ENCODE measurements at places on chromosomes 13 and 19.

- no peak for DNase-seq
- H3K27me3 ChIP-seq = no peaks in the 10 kb centered on the region
- H3K4me3 ChIP-seq = no peak overlapping the region
- H3K4me1 ChIP-seq = no peaks in the 10 kb centered on the region
- no peaks in the 10 kb centered on the region for H3K36me3 ChIP-seq
Measured at GRCh38 chr13:64471916-64472315, 2758.2 kb downstream of the PCDH9 start.

DNA sequence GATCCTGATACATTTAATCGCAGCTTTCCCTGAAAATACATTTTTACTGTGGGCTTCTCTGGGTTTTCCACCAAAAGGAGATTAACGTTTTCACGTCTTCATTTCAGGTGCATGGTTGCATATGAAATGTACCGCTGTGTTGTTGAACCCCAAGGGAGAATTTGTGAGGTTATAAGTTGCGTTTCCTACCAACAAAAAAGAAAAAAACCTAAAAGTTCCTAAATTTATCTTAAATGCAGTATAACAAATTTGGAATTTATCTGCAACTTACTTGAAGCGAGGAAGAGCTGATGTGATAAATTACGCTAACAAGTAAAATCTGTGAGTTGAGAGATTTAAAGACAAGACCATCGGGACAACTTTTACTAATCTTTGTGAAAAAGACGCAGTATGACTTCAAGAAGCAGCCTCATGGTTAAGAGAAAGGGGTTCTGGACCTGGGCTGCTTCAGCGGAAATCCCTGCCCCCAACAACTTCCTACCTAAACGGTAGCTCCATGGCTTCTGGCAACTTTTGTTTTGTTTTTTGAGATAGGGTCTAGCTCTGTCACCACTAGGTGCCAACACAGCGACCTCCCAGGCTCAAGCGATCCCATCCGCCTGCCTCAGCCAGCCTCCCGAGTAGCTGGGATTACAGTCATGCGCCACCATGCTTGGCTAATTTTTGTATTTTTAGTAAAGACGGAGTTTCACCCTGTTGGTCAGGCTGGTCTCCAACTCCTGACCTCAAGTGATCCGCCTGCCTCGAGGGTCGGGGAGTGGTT is 958 bp upstream of the OBI1 start:
- peak; percentile 20 for DNase-seq
- H3K27ac ChIP-seq = peak overlapping the region; percentile 75
- H3K36me3 ChIP-seq = no peaks in the 10 kb centered on the region
- H3K27me3 ChIP-seq = no peaks in the 10 kb centered on the region
- H3K4me1 ChIP-seq = peaks cover 5% of the 10 kb centered on the region

DNA sequence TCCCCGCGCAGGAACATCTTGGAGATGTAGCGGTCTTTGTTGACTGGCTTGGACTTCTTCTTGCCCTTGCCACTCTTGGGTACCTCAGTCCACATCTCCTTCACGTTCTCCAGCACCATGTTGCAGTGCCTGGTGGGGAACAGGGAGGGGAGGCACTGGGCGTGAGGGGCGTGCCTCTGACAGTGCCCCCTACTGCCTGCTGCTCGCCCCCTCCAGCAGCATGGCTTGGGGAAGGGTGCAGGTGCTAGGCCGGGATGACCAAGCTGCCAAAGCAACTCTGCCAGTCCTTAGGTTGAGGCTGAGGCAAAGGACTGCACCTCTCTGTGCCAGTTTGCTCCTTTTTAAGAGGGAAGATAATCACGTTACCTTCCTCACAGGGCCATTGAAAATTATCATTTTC is 4.2 kb downstream of the SNRPD2 start:
- peaks cover 37% of the 10 kb centered on the region for H3K36me3 ChIP-seq
- no peak overlapping the region for H3K27ac ChIP-seq
- H3K4me1 ChIP-seq = peaks cover 10% of the 10 kb centered on the region
- no peak overlapping the region for H3K4me3 ChIP-seq
- H3K27me3 ChIP-seq = no peaks in the 10 kb centered on the region

GRCh38 chr13:110554227-110554836 is 7.2 kb downstream of the RAB20 start:
- no peaks in the 10 kb centered on the region for H3K27me3 ChIP-seq
- no peak for DNase-seq
- H3K4me1 ChIP-seq = no peaks in the 10 kb centered on the region
- H3K36me3 ChIP-seq = no peaks in the 10 kb centered on the region
- H3K4me3 ChIP-seq = no peak overlapping the region

DNA sequence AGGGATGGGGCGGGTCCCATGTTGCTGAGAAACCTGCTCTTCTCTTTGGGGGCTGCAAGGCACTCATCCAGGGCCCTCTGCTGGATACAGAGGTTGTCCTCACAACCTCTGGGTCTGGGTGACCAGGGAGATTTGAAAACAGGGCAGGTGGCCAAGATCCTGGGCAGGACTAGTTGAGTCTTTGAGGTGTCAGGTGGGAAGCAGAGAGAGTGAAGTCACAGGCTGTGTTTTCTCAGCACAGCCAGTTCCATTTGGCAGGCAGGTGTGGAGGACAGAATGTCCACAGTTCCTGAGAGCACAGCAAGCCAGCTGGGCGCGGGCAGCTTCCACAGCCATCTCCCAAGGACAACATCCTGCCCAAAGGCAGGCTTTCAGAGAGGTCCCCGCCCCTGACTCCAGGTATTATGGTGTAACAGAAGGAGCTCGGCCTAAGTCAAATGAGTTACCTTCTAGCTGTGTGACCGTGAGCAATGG is 118.8 kb downstream of the NUFIP1 start:
- H3K27ac ChIP-seq = no peak overlapping the region
- H3K4me1 ChIP-seq = no peaks in the 10 kb centered on the region
- no peaks in the 10 kb centered on the region for H3K36me3 ChIP-seq
- H3K27me3 ChIP-seq = no peaks in the 10 kb centered on the region
- DNase-seq = no peak
- no peak overlapping the region for H3K4me3 ChIP-seq

Measured in tibial artery (tissue), 4 donors.